CD8-positive, alpha-beta T cell (primary cell): ENCODE measurements at places on chromosomes 3 and 15.
A peak's percentile ranks its signal among the peaks of the same experiment; 100 is the strongest.

- DNase-seq: peak; percentile 45
These were observed 24.4 kb upstream of the FRMD4B start for GRCh38 chr3:69410301-69410700.

DNA sequence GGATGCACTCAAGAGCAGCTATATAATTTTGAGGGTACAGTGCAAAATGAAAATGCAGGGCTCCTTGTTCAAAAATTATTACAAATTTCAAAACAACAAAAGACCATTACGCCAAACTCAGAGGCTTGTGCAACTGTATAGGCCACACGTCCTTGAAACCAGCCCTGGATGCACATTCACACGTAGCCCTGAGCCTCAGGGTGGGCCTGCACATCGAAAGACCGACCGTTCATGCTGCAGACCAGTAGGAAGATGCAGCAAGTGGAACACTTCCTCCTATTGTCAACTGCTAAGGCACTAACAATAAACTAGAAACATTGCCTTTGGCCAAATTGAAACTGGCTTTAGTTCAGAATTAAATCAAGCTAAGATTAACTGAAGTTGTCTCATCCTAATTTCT lies 174.7 kb downstream of the SHOX2 start:
- no peak for DNase-seq

DNA sequence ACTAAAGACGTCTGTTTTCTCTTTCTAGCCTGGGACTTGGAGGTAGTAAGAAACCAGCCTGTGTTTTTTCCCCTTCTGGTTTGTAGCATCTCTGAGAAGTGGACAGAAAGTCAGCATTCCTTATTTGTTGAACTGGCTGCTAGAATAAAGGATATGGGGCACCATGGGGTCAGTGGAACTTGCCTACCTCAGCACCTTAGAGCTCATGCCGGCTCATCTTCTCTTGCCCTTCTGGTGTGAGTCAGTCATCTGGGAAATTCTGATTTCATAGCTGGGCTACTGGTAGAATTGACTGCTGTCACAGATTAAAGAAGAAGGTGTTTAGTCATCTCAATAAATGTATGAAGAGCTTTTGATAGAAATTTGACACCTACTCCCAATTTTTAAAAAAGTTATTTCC lies 202.7 kb upstream of the TOPAZ1 start:
- no peak for DNase-seq

GRCh38 chr3:159721324-159721723 lies 267.3 kb upstream of the IL12A start:
- no peak for DNase-seq

DNA sequence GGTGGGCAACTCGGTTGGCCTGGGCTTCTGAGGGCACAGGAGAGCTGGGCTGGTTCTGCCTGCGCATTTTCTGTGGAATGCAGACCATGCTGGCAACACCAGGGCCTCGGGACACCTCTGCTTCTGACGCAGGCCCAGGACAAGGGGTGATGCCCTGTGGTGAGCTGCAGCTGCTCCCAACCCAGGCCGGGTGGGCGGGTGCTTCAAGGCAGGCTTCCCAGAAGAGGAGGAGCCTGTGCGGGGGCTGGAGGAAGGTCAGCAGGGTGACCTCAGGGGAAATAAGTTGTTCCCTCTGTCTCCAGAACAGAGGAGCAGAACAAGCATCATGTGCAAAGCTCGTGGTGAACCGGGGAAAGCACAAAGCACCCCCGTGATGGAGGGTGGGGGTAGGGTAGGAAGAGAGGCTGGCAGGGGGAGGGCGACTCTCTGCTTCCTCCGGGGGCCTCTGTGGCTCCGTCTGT lies 11.0 kb upstream of the PLXNA1 start:
- DNase-seq: no peak

- DNase-seq: no peak
These were observed 7.5 kb downstream of the SOX14 start for GRCh38 chr3:137771401-137772213.

DNA sequence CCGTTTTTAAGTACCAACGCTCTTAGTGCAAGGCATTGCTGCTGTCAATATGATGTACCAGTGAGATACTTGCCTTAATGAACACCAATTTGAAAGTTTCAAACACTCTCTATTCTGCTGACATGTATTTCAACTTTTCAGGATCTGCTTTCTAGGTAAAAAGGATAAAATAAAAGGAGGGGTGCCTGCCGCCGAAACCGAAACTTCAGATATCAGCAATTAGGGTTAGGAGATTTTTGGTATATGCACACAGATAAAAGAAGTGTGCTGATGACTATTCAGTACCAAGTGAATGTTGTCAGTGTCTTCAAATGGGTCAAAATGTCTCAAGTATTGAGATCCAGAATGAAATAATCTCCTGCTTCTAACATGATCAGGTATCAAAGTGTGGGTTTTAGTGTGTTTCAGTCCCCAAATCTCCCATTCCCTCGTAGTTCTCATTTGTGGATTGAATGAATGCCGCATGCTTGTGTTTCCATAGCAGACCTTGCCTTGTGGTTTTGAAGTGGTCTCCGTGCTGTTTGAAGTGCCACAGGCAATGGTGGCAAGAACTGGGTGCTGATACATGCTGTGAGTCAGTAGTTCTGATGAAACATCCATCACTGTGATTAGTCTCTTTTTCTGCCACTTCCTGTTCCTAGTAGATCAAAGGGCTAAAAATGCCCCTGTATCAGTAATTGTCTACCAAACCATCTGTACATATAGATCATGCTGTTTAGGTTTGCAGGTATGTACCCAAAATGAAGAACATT lies 22.5 kb downstream of the CHST14 start:
- DNase-seq: peak; percentile 53

DNA sequence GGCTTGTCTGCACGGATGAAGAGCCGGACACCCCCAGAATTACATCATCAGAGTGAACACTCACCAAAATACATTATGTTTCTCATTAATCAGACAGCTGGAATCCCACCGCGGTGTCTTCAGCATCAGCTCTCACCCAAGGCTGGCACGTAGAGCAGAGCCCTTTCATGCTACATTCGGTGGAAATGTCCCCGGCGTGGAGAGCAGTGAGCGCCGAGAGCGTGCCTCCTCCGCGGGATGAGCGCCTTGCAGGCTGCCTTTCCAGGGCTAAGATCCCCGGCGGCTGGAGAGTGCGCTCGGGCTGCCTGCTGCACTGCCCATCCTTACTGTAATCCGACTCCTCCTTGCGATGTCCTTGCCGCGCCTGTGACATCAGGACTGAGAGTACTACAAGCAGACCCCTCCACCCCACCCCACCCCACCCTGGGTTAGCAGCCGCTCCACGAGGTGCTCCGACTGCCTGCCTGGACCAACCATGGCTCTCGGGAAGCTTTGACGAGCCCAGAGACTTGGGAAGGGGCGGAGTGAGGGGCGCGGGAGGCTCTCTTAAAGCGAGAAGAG lies at the start of gene ZNF385D:
TSS of gene ZNF385D (minus strand) at position 380 of the 561 bp plus-strand sequence. CDS start at position 86, 294 bp downstream.
- no peak for DNase-seq

DNA sequence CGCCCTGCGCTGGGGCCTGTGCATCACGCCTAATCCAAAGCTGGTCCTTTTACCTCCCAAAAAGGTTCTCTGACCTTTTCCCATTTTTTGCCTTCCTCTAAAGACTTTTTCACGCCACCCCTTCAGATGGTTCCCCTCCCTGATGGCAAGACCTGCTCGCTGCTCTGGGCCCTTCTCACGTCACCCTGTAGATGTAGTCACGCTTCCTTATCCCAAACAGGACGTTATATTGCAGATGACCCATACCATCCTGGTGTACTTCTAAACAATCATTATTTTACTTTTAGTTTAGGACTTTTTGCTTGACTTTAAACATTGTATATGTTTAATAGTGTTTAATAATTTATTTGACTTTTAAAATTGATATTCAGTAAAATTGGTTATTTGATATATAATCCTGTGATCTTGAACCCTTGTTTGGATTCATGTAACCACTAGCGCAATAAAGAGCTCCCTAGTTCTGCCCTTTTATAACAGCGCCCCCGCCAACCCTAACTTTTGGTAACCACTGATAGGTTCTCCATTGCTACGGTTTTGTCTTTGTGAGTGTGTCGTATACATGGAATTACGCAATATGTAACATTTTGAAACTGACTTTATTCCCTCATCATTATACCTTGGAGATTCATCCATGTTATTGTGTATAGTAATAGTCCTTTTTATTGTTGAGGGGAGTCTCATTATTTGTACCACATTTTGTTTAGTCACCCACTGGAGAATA lies 159.0 kb upstream of the CHRNA7 start:
- no peak for DNase-seq

DNA sequence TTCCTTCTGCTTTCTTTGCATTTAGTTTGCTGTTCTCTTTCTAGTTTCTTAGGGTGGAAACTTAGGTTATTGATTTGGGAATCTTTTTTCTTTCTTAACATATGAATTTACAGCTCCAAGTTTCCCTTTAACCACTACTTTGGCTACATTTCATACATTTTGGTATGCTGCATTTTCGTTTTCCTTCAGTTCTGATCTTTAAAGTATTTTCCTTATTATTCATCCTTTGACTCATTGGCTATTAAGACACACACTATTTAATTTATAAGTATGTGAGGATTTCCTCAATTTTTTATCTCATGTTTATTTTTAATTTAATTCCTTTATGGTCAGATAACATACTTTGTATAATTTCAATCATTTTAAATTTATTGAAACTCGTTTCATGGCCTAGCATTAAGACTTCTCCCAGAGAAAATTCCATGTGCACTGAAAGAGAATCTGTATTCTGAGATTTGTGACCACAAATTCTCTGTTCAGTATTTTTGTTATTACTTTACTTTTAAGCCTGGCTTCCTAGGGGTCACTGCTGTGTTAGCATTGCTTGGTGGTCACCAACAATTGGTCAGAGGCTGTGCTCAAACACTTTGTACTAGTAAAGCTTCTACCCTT lies 87.7 kb downstream of the CFAP20DC start:
- no peak for DNase-seq

- no peak for DNase-seq
These were observed 2.0 kb downstream of the LYSMD2 start for GRCh38 chr15:51735228-51736010.

DNA sequence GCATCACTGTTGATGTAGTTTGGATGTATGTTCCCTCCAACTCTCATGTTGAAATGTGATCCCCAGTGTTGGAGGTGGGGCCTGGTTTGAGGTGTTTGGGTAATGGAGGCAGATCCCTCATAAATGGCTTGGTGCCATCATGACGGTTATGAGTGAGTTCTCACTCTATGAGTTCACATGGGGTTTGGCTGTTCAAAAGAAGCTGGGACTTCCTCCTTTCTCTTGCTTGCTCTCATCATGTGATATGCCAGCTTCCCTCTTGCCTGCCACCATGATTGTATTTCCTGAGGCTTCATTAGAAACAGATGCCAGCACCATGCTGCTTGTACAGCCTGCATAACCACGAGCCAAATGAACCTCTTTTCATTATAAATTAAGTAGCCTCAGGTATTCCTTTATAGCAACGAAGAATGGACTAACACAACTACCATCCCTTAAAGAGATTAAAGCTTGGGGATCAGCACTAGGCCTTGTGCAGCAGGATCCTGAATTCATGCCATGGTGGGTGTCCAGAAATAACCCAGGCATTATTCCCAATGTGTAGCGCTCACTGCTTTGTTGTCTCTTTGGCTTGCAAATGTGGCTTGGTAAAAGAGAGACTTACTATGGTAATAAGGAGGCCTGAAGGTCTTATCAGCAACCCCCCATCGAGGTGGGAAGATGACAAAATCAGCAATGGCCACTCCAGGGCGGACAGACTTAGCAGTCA lies 41.9 kb downstream of the NDUFB4 start:
- no peak for DNase-seq

- no peak for DNase-seq
These were observed 68.5 kb downstream of the DHX30 start for GRCh38 chr3:47871389-47871788.

DNA sequence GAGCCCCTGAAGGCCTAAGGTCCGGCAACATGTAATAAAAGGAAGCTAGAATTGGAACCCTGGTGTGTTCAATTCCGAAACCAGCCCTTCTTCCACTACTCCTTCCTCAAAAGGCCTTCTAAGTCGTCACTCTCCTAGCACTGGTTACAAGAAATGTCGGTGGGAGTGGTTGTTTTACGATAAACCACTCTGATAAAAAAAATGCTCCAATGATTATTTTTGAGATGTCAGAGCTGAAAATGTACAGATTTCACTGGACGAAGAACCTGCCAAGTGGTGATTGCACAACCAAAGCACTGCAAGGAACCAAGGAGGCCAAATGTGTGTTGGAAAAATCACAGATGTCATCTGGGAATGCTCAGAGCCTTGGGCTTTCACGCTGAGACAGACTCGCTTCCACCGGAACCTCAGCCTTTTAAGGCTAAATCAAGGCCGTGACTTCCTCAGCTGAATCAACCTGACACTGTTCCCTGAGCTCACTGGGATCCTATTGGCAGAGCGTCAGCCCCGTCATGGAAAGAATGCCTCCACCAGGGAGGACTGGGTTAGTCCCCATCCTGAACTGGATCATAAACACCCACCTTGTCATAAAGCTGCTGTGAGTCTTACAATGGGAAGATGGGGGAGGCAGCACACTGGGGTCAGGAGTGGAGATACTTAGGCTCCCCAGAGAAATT lies 108.1 kb upstream of the THBS1 start:
- DNase-seq: no peak

DNA sequence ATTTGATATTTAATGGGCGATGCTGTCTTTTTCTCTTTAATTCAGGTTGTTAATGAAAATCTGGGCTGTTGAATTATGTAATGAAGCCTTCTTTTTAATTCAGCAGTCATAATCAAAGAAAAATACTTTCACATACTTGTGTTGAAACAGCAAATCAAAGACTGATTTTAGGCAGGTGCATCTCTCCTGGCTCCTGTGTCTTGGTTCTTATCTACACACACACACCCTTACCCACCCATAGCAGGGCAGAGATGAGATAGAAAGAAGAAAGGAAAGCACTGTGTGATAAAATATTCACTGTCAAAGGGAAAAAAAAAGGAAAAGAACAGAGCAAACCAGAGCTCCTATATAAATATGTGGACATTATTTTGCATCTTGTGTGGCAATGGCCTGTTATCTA lies 130.6 kb upstream of the CGNL1 start:
- no peak for DNase-seq

DNA sequence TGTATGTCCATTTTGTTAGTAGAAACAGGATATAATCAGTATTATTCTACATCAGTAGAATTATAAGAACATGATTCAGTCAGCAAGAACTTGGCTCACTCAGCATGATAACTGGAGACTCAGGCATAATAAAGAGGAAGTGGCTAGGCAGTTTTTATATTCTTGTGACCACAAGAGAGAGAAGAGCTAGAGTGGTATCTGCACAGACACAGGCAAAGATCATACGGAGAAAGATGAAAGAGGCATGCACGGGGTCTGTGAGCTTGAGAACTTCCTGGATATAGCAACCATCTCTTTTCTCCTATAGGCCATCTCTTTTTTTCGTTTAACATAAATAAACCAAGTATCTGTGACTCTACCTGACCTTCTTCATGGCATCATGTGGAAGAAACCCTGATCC lies 46.8 kb downstream of the MYO5A start:
- DNase-seq: peak; percentile 69

DNA sequence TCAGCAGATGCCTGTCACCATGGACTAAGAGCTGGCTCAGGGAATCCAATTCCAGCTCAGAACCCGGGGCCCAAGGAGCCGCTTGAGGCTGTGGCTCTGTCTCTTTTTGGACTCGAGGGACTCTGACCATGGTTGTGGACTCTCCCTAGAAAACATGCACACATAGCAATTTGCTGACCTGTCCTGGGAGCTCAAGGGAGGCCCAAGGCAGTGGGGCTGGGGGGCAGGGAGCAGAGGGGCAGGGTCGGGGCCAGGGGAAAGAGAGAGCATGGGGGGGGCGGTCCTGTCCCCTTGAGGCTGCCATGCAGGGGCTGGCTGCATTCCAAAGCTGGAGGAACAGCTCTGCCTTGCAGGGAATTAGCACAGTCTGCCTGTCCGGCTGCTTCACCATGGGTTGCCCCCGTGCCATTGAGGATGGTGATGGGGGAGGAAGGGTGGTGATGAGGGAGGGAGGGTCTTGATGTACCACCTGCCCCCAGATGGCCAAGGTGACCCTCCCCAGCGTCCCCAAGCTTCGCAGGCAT lies 190.1 kb downstream of the GOLGA6L6 start:
- no peak for DNase-seq
